ENCODE measurements at places on chromosomes 1 and 21. TPM values are rescaled to one million over a fixed set of nuclear protein-coding genes. Genes with fewer than 3 reads are reported as not detected.

The CD34 gene
- total RNA-seq = 0.02 TPM

The EDN2 gene
- total RNA-seq = not detected

The GBP4 gene
- 30.8 TPM for total RNA-seq

The ANGPTL1 gene
- total RNA-seq = not detected

DNA sequence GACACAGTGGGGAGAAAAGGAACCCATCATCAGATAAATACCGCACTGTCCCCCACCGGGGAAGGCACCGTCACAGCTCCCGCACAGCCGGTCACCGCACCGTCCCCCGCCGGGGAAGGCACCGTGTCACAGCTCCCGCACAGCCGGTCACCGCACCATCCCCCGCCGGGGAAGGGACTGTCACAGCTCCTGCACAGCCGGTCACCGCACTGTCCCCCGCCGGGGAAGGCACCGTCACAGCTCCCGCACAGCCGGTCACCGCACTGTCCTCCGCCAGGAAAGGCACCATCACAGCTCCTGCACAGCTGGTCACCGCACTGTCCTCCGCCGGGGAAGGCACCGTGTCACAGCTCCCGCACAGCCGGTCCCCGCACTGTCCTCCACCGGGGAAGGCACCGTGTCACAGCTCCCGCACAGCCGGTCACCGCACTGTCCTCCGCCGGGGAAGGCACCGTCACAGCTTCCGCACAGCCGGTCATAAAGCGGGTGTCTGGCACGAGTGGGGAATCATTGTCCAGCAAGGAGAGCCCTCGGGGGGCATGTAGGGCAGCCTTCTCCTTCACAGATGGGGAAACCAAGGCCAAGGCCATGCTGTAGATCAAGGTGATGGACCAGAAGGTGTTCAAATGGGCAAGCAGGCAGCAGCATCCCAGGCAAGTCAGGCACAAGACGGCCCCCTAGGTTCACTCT is 280.1 kb downstream of the NPHP4 start:
- no peak overlapping the region for H3K27ac ChIP-seq
- peaks cover 5% of the 10 kb centered on the region for H3K27me3 ChIP-seq
- DNase-seq = no peak
- no peaks in the 10 kb centered on the region for H3K4me1 ChIP-seq

GRCh38 chr1:39531526-39531925 is 40.1 kb downstream of the BMP8A start:
- DNase-seq = no peak
- H3K27me3 ChIP-seq = no peaks in the 10 kb centered on the region
- H3K27ac ChIP-seq = no peak overlapping the region
- no peak overlapping the region for H3K4me3 ChIP-seq

GRCh38 chr1:84724128-84724860 is 34.0 kb upstream of the SSX2IP start:
- H3K36me3 ChIP-seq = no peaks in the 10 kb centered on the region
- no peaks in the 10 kb centered on the region for H3K27me3 ChIP-seq
- no peak overlapping the region for H3K4me3 ChIP-seq
- peak; percentile 74 for DNase-seq

GRCh38 chr21:38784458-38785266 is 21.1 kb upstream of the ETS2 start:
- DNase-seq = no peak
- no peak overlapping the region for H3K4me3 ChIP-seq
- peaks cover 14% of the 10 kb centered on the region for H3K36me3 ChIP-seq
- peaks cover 19% of the 10 kb centered on the region for H3K4me1 ChIP-seq
- H3K27ac ChIP-seq = no peak overlapping the region

DNA sequence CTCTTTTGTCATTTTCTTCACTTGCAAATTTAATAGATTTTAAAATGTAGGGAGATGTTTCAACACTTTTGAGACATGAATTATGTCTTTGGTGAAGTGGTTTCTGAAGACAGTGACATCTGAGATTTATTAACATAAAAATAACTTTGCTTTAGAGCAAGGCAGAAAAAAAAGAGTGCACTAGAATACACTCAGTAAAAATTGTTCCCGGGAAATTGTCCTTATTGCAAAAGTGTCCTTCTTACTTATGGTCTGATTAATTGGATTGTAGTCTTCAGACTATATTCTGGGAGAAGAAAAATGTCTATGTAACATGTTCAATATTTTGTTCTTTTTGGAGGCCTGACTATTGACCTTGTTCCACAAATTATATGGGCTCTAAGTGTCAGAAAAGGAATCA is 468.5 kb downstream of the NCAM2 start:
- H3K36me3 ChIP-seq = no peaks in the 10 kb centered on the region
- H3K27me3 ChIP-seq = no peaks in the 10 kb centered on the region
- no peak overlapping the region for H3K4me3 ChIP-seq
- H3K27ac ChIP-seq = no peak overlapping the region
- no peaks in the 10 kb centered on the region for H3K4me1 ChIP-seq

GRCh38 chr1:184114818-184115398 is 63.4 kb downstream of the TSEN15 start:
- H3K27me3 ChIP-seq = no peaks in the 10 kb centered on the region
- no peak overlapping the region for H3K4me3 ChIP-seq
- peaks cover 5% of the 10 kb centered on the region for H3K4me1 ChIP-seq
- DNase-seq = no peak
- H3K27ac ChIP-seq = no peak overlapping the region

DNA sequence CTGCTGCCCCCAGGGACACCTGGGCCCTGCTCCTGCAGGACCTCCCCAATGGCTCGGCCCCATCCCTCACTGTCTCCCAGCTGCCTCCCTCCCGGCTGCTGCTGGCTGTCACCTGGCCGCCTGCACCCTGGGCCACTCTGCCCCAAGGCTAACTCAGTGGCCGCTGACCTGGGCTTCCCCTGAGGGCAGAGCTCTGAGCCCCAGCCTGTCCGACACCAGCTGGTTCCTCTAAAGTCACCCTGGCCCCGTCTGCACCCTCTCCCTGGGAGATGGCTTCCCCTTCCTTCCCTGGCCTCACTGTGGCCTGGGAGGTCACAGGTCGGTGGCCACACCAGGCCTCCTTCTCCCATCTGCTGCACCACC is 15.0 kb downstream of the ITGB2 start:
- peaks cover 62% of the 10 kb centered on the region for H3K36me3 ChIP-seq
- H3K4me3 ChIP-seq = no peak overlapping the region
- peaks cover 36% of the 10 kb centered on the region for H3K4me1 ChIP-seq
- no peaks in the 10 kb centered on the region for H3K27me3 ChIP-seq

DNA sequence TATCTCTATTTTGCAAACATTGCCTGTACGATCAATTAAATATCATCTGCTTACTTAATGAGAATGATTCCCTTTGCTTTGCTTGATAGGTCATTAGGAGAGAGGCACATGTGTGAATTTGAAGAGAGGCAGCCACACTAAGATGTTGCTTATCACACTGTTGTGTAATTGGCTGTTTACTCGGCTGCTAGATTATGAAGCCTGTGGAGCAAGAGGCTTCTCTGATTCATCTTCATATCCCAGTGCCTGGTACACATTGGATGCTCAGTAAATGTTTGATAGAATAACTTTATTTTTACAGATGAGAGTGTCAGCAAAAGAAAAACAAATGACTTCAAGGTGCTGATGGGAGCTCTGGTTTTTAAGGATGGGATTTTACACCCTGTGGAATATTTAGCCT is 156.2 kb upstream of the C8B start:
- no peak for DNase-seq
- no peaks in the 10 kb centered on the region for H3K36me3 ChIP-seq
- no peak overlapping the region for H3K4me3 ChIP-seq
- H3K27ac ChIP-seq = no peak overlapping the region
- H3K4me1 ChIP-seq = no peaks in the 10 kb centered on the region

GRCh38 chr1:153849487-153850185 is 73.1 kb downstream of the GATAD2B start:
- H3K4me3 ChIP-seq = peak overlapping the region; percentile 22
- H3K4me1 ChIP-seq = peaks cover 29% of the 10 kb centered on the region
- H3K36me3 ChIP-seq = peaks cover 35% of the 10 kb centered on the region
- peak overlapping the region; percentile 94 for H3K27ac ChIP-seq
- peak; percentile 59 for DNase-seq

DNA sequence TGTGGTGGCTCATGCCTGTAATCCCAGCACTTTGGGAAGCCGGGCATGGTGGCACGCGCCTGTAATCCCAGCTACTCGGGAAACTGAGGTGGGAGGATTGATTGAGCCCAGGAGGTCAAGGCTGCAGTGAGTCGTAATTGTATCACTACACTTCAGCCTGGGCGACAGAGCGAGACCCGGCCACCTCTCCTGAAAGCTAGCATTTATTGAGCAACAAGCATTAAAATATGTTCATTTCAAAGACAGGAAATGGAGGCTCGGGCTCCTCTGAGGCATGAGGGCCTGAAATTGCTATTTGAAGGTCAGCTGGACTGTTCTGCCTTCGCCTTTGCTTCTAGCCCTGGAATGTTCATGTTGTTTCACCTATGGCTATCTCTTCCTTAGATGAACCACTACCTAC is 34.5 kb downstream of the SPATA21 start:
- H3K36me3 ChIP-seq = peaks cover 2% of the 10 kb centered on the region
- no peaks in the 10 kb centered on the region for H3K27me3 ChIP-seq
- DNase-seq = no peak
- no peak overlapping the region for H3K27ac ChIP-seq

GRCh38 chr1:74193908-74194307 is 4.1 kb downstream of the LRRIQ3 start:
- no peak for DNase-seq
- no peaks in the 10 kb centered on the region for H3K27me3 ChIP-seq
- H3K36me3 ChIP-seq = no peaks in the 10 kb centered on the region
- H3K27ac ChIP-seq = no peak overlapping the region

All from activated CD4-positive, alpha-beta T cell treated with anti-CD3 and anti-CD28 coated beads for 36 hours (primary cell).